ENCODE measurements at places on chromosomes 6 and 20. TPM values are rescaled to one million over a fixed set of nuclear protein-coding genes. Genes with fewer than 3 reads are reported as not detected.

TMEM244 gene
- not detected for polyA plus RNA-seq

PLAGL2 gene
- polyA plus RNA-seq, result 19.8 TPM

DNA sequence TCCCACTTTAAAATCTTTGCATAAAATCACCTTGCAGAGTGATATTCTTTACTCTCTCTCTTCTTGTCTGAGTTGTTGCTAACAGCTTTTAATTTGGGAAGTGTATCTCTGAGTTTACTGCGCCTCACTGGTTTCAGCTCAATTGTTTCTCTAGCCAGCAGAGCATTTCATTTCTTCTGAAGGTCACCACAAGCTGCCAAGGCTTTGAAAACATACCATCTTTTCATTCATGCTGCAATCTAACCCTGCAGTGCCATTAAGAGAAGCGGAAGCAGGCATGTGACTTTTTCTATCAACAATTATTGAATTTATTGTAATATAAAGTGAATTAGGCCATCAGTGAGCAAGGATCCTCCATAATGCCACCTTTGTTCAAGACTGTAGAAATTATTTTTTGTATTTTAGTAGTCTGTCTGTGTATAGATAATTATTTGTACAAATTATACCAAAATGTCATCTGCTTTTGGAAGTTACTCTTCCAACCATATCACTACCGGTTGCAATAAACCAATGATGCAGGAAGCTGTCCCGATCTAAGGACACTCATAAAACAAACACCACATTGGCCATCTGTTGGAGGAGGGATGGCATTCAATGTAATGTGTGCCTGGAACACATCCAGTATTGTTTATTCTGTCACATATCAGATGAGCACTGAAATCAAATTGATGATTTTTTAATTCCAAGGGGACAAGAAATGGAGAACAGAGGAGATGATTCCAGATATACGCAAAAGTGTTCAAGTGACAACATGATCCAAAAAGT lies 26.8 kb downstream of the HS3ST5 start:
- no peak for DNase-seq

PEX3 gene
- polyA plus RNA-seq, result 19.1 TPM

MAS1 gene
- polyA plus RNA-seq, result 0.40 TPM

DNA sequence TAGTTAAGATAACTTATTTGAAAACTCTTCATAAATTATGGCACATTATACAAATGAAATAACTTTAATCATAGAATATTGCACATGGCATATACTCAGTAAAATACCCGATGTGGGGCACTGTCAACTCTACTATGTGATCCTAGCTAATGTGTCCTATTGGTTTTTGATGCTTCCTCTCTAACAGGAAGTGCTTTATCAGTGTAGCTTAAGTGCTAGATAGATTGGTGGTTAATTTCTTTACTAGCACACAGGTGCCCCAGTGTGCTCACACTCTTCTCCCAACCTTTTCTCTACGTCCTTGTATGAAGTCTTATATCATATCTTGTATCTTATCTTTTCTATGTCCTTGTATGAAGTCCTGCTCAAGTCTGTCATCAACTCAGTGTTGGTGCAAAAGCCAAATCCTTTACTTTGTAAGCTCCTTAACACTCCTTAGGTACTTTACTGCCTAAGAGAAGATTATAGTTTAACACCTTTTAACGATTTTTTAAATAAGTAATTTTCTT lies 358.9 kb downstream of the CENPW start:
- no peak for DNase-seq

GRCh38 chr6:98578016-98578415 lies 256.4 kb upstream of the POU3F2 start:
- DNase-seq, result no peak

SPTLC3 gene
- 10.7 TPM for polyA plus RNA-seq

CDH4 gene
- polyA plus RNA-seq, result 1.1 TPM

DNA sequence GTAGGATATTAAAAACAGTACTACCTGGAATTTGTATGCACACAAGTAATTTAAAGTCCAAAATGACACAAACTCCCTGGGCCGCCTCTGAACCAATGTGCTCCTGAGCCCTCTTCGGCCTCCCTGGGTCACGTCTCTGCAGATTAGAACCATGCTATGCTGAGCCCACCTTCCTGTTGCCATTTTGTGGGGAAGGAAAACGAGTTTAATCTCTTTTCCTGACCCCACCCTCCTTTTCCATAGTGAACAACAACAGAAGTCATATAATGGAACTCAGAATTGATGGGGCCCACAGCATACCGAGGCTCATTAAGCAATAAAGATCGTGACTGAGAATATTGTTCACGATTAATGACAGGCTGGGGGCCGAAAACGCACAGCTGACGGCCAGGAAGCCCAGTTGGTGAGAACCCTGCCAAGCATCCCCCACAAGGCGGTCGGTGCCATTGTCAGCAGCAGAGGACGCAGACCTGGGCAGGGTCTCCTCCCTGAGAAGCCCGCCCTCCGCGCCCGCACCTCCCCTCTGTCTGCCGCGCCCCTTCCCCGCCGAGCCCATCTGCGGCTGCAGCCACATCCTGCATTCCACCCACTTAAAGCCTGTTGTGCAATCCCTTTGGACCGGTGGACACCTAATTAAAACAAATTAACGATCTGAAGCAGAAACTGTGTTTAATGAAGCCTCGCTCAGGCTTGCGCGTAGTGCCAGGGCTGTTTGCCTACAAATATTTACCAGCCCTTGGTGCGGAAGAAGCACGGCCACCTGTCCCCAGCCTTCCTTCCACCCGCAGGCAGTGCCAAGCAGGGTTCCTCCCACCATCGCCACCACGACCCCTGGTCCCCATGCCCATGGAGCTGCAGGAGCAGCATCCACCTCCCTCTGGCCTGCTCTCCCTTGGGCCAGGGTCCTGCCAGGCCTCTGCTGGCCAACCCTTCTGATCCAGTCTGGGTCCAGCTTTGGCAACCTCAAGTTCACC lies 68.1 kb downstream of the DLL1 start:
- no peak for DNase-seq

DNA sequence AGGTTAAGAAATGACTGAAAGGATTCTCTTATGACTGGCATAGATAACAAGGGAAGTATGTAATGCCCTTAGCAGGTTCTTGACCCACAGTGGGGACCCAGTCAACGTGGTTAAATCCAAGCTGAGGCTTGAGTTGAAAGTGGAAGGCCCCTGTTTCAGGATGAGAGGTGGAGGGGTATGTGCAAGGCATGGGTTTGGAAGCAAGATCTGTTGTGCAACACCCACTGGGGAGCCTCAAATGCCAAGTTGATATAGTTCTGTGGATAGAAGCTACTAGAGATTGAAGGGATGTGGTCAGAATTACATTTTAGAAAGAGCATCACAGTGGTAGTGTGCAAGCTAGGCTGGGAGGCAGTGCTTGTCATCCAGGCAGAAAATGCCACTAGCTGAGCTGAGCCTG lies 5.1 kb downstream of the PABPC1L start:
- DNase-seq, result no peak

EDN3 gene
- 22.0 TPM for polyA plus RNA-seq

SNX3 gene
- 451 TPM for polyA plus RNA-seq

DNA sequence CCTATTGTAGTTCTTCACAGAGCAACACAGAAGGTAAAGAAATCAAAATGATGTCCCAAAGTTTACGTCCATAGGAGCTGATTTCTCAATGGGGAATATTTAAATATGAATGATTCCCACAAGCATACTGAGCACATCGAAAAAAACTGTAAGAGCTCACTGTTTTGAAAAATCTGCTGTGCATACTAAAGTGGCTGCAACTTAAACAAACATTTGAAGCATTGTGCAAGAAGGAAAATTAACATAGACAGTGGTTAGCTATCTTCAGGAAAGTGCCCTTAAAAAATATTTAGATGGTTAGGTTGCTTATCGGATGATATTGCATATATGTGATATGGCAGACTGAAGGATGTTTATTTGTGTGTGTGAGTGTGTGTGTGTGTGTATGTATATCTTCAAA lies 747.6 kb downstream of the RFPL4B start:
- DNase-seq, result no peak

PACSIN1 gene
- 1.0 TPM for polyA plus RNA-seq

DNA sequence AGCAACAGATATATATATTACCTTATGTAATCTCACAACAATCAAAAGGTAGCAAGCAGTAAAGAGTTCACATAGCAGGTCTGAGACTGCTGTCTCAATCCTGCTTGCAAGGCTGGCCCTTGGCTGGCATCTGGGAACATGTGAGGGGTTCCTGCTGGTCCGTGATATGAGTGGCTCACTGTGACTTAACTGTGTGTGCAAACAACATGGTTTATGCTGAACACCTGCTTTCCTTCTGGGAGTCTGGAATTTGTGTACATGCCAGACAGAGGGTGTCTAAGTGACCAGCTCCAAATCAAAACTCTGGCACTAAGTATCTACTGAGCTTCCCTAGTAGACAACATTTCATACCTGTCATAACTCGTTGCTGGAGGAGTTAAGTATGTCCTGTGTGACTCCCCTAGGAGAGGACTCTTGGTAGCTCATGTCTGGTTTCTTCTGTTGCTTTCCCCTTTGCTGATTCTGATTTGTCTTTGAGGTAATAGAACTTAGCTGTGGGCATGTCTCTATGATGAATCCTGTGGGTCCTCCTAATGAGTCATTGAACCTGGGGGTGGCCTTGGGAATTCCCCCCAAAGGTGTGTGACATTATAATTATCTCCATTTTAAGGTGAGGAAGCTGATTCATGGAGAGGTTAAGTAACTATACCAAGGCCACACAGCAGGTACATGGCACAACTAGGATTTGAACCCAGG lies 131.6 kb upstream of the NEDD9 start:
- no peak for DNase-seq

RIPK1 gene
- polyA plus RNA-seq, result 15.1 TPM

SYCP2L gene
- polyA plus RNA-seq, result 0.73 TPM

DNA sequence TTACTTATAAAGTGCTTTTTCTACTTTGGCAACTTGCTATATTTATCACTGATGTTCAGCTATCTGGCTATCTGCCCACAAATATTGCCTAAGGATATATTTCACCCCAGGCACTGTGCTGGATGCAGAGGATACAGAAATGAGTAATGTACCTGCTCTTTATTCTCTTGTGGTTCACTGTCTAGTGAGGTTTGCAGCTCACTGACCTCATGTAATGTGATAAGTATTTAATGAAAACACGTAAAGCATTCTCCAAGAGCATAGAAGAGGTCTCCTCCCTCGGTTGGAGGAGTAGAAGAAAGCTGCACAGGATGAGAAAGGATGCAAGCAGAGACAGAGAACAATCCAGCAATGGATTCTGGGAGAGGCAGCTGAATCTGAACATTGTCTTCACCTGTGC lies 610.7 kb downstream of the CBLN4 start:
- no peak for DNase-seq

- no peak for DNase-seq
These were observed 506 bp downstream of the CITED2 start for GRCh38 chr6:139373928-139374356.

DNA sequence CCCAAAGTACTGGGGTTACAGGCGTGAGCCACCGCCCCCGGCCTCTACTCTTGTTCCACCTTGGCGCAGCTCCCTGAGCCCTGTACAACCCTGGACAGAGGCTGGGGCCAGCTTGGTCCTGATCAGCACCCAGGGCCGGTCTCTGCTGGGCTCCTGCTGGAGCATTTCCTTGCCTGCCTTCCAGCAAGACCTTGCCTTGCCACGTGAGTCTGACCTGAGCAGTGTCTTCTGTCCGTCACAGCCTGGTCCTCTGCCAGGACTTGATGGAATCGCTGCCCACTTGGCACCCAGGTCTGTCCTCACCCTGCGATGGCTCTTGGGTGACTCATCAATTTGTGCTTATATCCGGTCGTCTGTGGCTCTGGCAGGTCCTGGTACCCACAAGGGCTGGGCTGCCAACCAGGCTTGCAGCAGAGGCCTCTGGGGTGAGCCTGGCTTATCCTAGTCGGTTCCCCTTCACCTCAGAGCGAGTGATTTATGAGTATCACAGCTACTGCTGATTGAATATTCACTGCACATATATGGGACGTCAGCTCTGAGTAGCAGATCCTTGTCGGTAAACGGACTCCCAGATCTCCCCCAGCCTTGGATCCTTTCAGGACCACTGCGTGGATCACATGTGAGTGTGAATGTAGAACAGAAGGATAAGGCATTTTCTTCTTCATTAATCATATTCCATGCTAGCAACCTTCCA lies 10.1 kb upstream of the SULF2 start:
- no peak for DNase-seq

DNA sequence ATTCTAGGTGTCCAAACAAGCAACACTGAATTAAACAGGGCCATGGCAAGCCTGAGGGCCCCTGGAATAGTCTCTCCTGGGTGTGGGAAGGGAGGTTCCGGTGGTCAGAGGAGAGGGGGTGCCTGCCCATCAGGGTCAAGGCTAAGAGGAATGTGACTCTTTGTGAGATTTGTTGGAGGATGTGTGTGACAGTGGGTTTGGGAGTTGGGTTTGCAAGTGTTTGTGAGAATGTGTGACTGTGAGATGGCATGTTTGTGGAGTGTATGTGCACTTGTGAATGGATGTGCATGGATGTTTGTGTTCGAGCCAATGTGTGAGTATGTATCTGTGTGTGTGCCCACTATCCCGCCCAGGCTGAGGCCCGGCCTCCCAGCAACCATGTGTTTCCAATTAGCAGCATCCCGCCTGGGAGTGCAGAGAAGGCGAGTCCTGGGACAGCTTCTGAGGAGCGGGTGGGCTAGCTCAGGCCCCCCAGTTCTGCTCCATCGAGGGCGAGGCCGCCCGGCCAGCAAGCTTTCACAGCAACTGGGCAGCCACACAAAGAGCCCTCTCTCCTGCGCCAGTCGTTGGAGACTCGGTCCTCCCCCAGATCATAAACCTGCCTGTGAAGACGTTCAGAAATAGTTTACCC lies 12.6 kb downstream of the FOXC1 start:
- no peak for DNase-seq

- DNase-seq, result no peak
These were observed 49.3 kb downstream of the CGA start for GRCh38 chr6:87045521-87046075.

- no peak for DNase-seq
These were observed 92.4 kb upstream of the EYS start for GRCh38 chr6:65799389-65799788.

DNA sequence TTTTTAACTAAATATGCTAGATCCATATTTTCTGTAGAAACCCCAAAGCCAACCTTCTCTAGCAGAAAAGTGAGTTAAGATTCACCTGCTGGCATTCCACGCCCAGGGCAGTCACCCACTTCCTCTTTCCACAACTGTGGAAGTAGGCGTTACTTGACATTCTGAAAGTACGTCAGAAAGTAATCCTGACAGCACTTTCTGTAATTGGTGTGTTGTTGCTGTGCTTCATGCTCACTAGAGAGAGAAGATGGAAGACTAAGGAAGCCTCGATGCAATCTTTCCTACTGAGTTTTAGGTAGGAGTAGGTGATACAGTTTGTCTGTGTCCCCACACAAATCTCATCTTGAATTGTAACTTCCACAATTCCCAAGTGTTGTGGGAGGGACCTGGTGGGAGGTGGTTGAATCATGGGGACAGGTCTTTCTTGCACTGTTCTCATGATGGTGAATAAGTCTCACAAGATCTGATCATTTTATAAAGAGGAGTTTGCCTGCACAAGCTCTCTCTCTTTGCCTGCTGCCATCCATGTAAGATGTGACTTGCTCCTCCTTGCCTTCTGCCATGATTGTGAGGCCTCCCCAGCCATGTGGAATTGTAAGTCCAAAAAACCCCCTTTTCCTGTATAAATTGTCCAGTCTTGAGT lies 101.1 kb downstream of the MAP3K7 start:
- DNase-seq, result no peak

- peak; percentile 52 for DNase-seq
These were observed 532.6 kb upstream of the JARID2 start for GRCh38 chr6:14713008-14713960.

PPT2 gene
- not detected for polyA plus RNA-seq

Measured in muscle of arm (tissue), 14 donors.